Pons (tissue), 1 donor: ENCODE measurements at places on chromosomes 3 and 15.

DNA sequence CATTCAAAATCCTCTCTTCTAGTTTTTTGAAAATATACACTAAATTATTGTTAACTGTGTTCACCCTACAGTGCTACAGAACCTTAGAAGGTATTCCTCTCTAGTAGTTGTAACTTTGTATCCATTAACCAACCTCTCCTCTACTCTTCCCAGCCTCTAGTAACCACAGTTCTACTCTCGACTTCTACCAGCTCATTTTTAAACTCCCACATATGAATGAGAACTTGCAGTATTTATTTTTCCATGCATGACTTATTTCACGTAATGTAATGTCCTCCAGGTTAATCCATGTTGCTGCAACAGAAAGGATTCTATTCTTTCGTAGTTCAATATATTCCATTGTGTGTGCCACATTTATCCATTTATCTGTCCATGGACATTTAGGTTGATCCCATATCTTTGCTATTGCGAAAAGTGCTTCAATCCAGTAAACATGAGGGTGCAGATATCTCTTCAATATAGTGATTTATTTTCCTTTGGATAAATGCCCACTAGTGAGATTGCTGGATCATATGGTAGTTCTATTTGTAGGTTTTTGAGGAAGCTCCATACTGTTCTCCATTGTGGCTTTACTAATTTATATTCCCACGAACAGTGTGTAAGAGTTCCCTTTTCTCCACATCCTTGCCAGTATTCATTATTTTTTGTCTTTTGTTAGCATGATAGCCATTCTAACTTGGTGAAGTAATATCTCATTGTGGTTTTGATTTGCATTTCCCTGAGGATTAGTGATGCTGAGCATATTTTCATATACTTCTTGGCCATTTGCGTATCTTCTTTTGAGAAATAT, 113.7 kb upstream of the SMAD3 start:
- DNase-seq, result peak; percentile 33

DNA sequence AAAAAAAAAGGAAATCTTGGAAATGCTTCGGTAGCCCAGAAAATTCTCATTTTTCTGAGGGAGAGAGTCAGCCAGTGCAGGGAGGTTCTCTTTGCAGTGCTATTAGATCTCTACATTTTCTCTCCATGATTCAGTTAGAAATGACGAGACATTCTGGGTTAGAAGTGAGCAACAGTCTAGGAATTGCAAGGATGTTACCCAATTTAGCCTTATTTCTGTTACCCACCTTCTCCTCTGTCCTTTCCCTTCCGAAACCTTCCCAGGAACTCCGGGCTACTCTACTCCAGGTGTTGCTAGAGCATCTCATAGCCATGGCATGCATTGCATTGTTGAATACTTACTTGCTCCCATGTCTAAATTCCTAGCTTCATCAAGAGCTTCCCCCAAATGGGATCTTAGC, 106.8 kb downstream of the EDEM1 start:
- DNase-seq, result no peak

DNA sequence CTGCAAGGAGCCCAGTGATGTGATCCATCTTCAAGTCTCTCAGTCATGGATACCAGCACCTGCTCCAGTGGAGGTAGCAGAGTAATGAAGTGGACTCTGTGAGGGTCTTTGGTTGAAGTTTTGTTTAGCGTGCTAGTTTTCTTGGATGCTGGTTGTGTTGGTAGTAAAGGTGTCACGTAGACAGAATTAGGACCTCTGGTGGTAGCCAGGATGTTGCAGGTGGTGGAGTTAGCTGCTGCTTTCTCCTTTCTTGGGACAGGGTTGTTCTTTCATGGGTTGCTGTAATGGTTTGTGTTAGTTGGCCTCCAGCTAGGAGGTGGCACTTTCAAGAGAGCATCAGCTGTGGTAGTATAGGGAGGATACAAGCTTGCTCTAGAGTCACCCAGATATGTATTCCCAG, 125.2 kb downstream of the ANXA2 start:
- no peak for DNase-seq

GRCh38 chr3:12946649-12947316, 105.4 kb upstream of the RPL32 start:
- peak; percentile 78 for DNase-seq

- no peak for DNase-seq
These were observed 38.4 kb downstream of the MAP2K1 start for GRCh38 chr15:66424963-66425612.

GRCh38 chr3:148924562-148924961, 59.5 kb downstream of the CPA3 start:
- DNase-seq, result no peak

DNA sequence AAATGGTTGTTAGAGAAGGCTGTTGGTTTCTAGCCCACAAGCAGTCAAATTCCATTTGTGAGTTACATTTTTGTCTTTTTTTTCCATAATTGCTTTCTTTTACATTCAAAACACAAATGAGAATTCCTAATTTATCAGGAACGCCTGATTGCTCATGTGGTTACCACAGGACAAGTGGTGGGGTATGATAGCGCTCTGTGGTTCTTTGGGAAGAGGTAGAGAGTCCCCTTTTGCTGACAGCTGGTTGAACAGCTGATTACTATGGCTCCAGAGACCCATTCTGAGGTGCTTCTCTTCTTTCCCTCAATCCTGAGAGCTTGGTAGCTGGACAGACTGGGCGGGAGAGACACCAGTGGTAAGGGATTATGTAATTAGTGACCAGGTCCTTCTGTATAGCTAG, 24.4 kb downstream of the CNOT10 start:
- no peak for DNase-seq

DNA sequence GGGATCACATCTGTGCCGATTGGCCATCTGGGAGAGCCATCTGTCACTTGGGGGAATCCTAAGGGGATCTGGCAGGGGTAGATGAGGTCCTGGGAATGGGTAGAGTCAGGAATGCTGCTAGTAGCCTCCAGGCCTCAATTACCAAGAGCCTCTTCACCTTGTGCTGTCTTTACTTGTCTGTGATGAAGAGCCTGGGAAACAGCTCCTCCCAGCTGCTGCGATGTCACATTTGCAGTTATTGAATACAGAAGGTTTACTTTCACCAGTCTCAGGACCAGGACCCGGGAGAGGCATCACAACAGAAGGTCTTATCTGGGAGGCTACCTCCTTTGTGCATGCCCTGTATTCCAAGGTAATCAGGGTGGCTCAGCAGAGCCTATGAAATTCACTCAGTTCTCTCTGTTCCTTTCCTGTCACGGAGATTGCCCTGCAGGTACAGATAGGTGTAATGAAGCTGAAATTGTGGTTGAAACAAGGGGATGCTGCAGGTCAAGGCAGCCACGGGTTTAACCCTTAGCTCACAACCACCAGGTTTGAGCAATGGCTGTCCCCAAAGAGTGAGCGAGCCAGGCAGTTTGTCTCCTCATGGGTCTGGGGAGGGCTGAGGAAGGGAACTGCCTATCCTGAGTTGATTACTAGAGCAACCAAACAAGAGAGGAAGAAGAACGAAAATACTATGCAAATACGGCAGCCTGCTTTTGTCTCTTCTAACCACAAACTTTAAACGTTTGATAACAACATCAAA, 298.9 kb upstream of the RORA start:
- DNase-seq, result no peak

- DNase-seq, result no peak
These were observed 102.6 kb upstream of the ZPLD1 start for GRCh38 chr3:102332205-102332604.

DNA sequence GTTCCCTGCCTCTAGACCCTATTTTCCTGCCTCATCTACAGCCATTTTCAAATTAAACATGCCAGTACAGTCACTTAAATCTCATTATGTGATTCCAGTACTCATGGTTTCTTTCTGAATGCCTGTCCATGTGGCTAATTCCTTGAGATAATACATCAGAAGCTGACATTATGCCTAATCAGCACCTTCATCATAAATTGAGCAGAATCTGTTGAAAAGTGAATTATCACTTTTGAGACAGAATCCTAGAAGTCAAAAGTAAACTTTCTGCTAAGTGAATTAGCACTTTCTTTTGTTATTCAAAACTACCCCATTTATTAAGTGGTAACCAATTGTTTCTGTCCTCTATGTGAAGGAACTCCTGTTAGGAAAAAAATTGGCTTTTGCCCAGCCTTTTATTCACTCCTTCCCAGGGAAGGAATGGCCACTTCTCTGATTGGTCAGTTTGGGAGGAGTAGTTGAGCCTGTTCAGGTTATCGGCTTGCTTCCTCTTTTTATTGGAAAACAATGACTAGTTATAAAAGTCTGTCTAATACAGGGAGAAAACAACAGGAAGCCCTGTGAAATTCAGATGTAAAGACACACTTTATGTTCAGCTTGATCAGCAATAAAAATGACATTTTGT, 40.5 kb downstream of the OSTN start:
- DNase-seq, result no peak

DNA sequence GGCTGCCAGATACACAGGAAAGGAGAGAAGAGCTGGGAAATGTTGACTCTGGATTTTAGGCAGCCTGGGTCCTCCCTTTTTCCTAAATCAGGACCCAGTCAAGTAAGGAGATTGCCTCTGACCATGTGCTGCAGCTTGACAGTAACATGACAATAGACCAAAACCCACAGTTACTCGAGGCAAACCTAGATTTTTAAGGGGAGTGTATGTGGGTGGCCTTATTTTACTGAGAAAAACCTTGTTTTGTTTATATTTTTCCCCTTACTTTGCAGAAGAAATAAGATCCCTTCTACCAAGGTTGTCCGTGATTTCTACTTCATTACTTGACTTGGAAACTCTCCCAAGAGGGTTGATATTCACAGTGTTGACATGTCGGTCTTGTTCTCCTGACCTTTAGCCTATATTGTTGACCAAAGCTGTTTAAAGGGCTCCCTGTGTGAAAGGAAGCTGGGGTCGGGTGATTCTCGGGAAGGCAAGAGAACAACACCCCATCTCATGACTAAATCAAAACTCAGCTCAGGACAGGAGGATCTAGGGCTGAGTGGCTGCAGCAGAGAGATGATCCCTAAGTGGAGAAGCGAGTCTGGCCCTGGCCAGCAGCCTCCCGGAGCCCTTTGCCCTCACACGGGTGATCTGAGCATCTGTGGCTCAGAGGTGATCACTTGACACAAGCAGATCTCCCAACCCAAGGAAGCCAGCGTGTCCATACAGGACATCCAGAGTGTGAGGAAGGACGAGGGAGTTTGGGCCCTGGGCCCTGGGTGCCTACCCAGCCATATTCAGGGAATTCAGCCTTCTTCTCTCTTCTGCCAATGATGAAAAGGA, 31.0 kb upstream of the SLCO2A1 start:
- no peak for DNase-seq

DNA sequence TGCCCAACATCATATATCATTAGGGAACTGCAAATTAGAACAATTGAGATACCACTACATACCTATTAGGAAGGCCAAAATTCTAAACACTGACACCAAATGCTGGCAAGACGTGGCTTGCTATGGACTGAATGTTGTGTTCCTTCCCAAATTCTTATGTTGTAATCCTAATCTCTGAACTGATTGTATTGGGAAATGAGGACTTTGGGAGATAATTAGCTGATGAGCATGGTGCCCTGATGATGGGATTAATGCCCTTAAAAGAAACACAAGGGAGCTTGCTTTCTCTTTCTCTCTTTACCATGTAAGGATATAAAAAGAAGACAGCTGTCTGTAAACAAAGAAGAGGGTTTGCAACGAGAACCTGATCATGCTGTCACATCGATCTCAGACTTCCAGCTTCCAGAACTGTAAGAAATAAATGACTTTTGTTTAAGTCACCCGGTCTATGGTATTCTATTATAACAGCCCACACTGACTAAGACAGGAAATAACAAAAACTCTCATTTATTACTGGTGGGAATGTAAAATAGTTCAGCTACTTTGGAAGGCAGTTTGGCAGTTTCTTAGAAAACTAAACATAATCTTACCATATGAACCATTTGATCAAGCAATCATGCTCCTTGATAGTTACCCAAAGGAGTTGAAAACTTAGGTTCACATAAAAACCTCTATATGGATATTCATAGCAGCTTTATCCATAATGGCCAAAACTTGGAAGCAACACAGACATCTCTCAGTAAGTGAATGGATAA, 458.3 kb upstream of the CBLB start:
- no peak for DNase-seq

DNA sequence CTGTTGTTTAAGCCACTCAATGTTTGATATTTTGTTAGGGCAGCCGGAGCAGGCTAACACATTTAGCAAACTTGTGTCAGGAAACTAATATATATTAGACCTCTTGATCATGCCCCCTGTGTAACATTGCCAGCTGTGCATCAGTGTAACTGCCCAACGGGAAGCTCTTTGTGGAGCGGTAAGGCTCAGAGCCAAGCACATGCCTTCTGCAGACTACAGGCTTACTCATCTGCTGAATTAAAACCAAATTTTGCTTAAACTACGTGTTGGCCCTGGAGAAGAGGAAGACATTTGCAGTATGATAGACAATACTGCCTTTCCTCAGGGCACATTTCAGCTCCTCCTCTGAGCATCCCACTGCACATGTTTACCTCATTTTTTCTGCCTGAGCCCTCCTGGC, 50.5 kb upstream of the KCNMB2 start:
- DNase-seq, result no peak

GRCh38 chr3:9351709-9352126, 11.1 kb upstream of the THUMPD3 start:
- DNase-seq, result no peak

DNA sequence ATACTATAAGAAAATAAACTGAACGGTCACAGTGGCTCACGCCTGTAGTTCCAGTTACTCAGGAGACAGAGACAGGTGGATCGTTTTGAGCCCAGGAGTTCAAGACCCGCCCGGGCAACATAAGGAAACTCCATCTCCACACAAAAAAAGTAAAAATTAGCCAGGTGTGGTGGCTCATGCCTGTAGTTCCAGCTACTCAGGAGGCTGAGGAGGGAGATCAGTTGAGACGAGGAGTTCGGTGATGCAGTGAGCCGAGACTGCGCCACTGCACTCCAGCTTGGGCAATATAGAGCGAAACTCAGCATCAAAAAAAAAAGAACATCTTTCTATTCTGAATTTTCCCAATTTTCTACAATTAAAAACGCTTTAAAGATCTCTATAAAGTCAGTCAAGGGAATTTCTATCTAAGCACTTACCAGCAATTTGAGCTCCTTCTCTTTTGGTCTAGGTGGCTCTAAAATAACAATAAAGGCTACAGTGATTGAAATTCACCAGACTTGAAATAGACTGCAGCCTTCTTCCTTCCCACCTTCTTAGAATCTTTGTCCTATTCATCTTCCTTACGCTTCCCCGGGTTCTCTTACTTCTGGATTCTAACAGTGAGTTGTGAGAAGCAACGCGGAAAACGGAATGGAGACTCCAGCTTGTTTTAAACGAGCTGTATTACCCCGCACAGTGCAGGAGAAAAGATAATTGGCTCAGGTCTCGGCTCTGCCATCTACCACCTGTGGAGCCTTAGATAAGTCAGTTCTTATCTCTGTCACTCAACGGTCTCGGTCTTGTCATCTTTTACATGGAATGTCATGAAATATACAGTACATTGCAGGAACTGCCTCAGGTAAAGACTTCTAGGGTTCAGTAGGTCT, 812 bp upstream of the SEC62 start:
- no peak for DNase-seq
